ENCODE measurements at places on chromosomes 12 and 14.
A peak's percentile ranks its signal among the peaks of the same experiment; 100 is the strongest.

GRCh38 chr14:98138666-98139065 lies 1133.3 kb downstream of the BCL11B start:
- DNase-seq, result peak; percentile 27

DNA sequence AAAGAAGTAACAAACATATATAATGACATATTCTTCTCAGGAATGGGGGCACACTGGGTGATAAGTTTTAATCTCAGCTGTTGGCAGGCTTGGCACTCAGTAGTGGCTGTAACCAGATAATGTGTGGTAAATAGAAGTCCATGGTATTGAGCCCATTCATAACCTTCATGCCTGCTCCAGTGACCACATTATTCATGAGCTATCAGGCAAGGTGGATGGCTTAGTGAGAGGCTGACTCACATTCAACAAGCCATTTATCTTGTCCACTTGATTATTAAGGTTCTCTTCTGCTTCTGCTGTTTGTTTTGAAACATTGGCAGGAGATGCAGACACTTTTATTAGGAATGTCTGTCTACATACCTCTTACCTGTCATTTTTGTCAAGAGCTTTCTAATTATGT lies 950.4 kb upstream of the LRFN5 start:
- DNase-seq, result no peak

- DNase-seq, result no peak
Measured at GRCh38 chr14:31283153-31283552, 75.6 kb upstream of the HECTD1 start.

- peak; percentile 77 for DNase-seq
Measured at GRCh38 chr12:123269395-123269892, 2.2 kb downstream of the CDK2AP1 start.

GRCh38 chr12:93025145-93026103 lies 96.3 kb upstream of the EEA1 start:
- DNase-seq, result no peak

DNA sequence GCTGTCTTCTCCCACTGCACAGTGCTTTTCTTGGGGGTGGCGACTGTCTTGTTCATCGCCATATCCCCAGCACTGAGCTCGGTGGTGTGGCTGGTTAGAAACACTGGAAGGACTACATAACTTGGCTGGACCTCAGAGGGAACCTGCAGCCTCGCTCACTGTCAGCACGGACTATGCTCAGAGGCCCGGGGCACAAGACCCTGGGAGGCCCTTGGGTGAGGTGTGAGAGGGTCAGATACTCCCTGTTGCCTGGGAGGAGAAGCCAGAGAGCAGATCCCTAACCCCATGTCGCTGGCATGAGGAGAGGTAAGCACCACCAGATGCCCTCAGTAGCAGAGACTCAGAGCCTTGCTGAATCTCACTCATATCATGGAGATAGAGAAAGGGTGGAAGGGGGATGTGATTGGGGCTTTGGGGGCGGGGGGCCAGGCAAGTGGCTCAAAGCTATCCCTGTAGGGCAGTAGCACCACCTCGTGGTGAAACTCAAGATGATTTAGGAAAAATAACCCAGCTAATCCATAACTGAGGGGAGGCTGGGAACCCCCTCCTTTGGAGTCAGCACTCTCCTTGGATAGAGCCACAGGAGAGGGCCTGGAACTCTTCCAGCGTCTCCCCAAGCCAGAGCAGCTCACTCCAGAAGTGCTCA lies 18.7 kb upstream of the HDAC7 start:
- DNase-seq, result peak; percentile 60

GRCh38 chr12:18421867-18422266 lies 160.5 kb downstream of the PIK3C2G start:
- DNase-seq, result no peak

DNA sequence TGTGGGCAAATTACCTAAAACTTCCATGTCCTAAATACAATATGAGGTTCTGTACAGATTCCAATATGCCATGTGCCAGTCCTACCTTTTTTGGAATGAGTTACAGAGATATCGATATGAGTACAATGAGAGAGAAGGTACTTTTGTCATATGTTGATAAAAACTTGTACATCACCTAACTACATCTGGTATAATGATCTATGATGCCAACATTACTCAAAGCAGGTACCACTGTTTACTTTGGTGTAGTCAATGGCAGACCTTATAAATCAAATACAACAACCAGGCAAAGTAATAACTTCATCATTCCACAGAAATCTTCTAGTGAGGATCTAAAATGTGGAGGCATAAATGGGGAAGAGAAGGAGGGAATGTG lies 12.7 kb downstream of the TEP1 start:
- no peak for DNase-seq

- DNase-seq, result no peak
Measured at GRCh38 chr14:96364962-96365361, 1.6 kb downstream of the GSKIP start.

DNA sequence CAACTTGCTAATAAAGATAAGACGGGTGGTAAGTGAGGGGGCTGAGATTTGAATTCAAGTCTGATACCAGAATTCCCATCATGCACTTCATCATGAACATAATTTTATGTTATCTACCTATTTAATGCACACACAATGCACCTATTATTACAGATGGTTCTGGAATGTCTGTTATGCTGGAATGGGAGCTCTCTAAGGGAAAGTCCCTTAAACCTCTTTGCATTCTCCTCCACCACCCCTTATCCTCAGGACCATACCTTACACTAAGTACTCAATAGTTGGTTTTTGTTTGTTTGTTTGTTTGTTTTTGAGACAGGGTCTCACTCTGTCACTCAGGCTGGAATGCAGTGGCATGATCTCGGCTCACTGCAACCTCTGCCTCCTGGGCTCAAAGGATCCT lies 7.0 kb upstream of the MSI1 start:
- no peak for DNase-seq

GRCh38 chr12:132162508-132163031 lies 18.3 kb downstream of the NOC4L start:
- DNase-seq, result peak; percentile 26

GRCh38 chr14:61212546-61212945 lies 68.6 kb downstream of the TMEM30B start:
- DNase-seq, result no peak

DNA sequence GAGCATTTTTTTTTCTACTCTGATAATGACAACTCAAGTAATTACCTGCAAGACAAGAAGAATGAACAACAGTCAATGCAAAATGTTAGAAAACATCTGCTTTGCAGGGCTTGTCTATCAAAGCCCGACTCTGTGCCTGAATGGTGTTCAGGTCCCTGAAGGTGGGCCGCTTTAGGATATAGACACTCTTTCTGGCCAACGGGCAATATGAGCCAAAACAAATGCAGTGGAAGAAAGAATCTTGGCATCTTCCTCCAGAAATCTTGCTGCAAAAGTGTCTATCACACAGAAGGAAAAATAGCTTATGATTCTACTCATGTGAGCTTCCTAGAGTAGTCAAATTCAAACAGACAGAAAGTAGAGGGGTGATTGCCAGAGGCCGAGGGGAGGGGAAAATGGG lies 32.7 kb downstream of the FOS start:
- DNase-seq, result no peak

GRCh38 chr14:95023115-95023514 lies 134.2 kb downstream of the DICER1 start:
- DNase-seq, result no peak

DNA sequence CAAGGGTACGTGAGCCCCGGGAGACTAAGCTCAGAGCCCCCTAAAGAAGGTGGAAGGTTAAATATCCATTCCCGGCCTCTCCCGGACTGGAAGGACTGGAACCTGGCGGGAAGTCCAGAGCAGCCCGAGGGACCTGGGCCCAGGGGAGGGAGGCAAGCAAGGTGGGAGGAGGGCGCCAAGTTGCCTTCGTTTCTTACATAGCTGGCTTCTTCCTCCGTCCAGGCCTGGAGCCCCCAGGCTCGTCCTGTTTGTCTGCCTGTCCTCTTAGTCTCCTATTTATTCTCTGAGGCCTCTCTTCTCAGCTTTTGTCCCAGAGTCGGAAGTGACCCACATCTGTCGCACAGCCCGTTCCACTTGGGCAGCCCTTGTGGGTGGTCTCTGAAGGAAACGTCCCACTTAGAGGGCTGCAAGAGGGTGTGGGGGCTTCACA lies 745 bp downstream of the PCK2 start:
- no peak for DNase-seq

DNA sequence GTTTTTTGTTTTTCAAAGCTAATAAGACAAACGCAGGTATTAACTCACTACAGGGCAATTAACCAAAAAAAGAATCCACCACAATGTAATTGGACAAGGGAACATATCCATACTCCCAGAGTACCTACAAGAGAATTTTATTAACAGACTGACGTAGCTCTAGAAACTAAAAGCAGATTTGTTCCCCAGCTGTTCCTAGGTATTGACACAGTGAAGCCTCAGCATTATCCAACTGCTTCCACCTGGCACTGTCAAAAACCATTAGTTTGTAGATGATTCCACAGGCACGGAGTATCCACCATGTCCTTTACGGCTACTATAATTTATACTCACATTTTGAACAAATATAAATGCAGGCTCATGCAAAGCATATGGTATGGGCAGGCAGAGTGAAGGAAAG lies 22.3 kb downstream of the PPM1H start:
- DNase-seq, result no peak

GRCh38 chr14:52313903-52314594 lies at the start of gene PTGER2:
Gene PTGER2 (plus strand): TSS chr14:52314312. CDS start chr14:52314549, 237 bp downstream.
- peak; percentile 69 for DNase-seq

GRCh38 chr12:90058704-90059103 lies 350.1 kb upstream of the ATP2B1 start:
- DNase-seq, result peak; percentile 19

GRCh38 chr14:52395728-52396127 lies 81.6 kb downstream of the PTGER2 start:
- no peak for DNase-seq

GRCh38 chr12:94148739-94149118 lies 352 bp downstream of the PLXNC1 start:
- DNase-seq, result no peak

DNA sequence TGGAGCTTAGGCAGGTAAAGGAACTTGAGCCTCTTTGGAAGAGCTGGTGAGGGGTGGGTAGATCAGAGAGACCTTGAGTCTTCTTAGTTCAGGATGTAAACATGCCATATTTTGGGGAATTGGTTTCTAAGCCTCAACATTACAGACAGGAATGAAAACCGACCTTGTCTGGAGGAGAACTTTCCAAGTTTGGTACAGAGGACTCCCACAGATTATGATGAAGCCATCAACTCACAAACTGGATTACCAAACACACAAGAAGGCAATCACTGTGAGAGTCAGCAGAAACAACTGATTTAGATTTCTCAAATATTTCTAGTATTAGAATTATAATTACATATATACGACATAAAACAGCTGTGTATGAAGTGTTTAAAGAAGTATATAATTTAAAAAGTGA lies 22.3 kb upstream of the AMN1 start:
- DNase-seq, result no peak

DNA sequence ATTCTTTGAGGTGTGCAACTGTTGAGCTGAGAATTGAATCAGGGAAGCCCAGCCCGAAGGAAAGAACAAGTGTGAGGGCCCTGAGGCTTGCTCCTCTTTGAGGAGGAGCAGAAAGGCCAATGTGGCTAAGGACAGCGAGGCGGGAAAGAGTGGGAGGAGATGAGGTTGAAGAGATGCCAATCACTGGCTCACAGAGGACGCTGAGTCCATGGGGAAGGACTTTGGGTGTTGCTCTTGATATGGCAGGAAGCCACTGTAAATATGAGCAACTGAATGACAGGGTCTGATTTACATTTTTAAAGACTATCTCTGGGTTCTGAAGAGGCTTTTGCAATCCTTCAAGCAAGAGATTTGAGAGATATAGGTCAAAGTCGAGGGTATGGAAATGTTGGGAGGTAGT lies 3.3 kb upstream of the APPL2 start:
- DNase-seq, result no peak

DNA sequence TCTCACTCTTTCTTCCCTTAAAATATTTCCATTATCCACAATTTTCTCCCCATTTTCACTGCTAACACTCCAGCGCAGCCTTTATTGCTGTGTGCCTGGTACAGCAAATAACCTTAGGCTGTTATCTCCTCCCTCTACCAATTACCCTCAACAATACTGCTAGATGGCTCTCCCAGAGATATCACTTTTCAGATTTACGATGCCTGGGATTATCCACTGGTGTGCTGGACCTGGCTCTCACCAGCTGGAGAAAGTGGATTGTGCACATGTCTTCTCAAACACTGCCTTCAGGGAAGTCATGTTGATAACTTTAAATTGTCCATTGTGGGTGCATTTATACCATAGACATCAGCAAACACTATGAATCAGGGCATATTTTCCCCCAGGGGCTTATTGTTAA lies 101.9 kb upstream of the ADAMTS20 start:
- no peak for DNase-seq

DNA sequence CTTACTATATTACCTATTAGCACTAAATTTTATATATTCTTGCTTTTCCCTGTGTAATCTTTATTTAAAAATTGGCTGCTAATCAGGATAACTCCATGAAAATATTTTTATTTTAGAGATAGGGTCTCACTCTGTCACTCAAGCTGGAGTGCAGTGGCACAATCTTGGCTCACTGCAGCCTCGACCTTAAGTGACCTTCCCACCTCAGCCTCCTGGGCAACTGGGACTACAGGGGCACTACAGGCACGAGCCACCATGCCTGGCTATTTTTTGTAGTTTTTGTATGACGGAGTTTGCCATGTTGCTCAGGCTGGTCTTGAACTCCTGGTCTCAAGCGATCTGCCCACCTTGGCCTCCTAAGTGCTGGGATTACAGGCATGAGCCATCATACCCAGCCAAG lies 32.4 kb upstream of the VCPKMT start:
- no peak for DNase-seq

- no peak for DNase-seq
Measured at GRCh38 chr14:99655521-99655920, 10.6 kb downstream of the HHIPL1 start.

DNA sequence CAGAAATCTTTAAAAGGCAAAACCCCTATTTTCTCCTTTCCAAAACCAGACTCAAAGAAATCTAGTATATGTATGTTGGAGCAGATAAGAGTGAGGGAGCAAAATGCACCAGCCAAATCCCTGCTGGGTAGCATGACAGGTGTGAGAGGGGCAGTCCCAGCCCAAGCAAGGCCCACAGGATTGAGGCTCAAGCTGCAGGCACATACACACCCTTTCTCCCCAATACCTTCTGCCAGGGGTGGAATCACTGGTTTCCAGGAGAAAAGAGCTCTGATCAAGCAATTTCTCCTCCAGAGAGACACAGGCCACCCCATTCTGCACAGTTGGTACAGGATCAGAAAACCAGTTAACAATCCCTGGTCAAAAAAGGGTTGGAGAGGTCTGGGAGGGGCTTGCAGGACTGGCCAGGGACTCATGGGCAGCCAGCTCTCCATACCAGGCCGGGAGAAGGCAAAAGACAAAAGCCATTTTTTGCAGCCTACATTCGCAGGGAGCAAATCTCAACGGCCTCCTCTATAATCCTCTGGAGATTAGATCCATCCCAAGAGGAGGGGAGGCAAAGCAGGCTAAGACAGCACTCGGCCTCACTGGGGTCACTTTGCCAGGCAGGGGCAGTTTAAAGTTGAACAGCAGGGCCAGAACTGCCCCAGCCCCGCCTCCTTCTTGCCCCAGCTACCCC lies 2.1 kb downstream of the KMT2D start:
- DNase-seq, result no peak

GRCh38 chr12:73185403-73185802 lies 913.2 kb downstream of the TRHDE start:
- no peak for DNase-seq

Measured in adrenal gland (tissue), 19 donors.